DMS153 (cell line): ENCODE measurements at places on chromosomes 3 and 15.

- no peak for DNase-seq
Measured at GRCh38 chr3:32632533-32633265, 52.3 kb upstream of the CNOT10 start.

- DNase-seq: no peak
Measured at GRCh38 chr3:113771993-113772392, 25.2 kb downstream of the ATP6V1A start.

DNA sequence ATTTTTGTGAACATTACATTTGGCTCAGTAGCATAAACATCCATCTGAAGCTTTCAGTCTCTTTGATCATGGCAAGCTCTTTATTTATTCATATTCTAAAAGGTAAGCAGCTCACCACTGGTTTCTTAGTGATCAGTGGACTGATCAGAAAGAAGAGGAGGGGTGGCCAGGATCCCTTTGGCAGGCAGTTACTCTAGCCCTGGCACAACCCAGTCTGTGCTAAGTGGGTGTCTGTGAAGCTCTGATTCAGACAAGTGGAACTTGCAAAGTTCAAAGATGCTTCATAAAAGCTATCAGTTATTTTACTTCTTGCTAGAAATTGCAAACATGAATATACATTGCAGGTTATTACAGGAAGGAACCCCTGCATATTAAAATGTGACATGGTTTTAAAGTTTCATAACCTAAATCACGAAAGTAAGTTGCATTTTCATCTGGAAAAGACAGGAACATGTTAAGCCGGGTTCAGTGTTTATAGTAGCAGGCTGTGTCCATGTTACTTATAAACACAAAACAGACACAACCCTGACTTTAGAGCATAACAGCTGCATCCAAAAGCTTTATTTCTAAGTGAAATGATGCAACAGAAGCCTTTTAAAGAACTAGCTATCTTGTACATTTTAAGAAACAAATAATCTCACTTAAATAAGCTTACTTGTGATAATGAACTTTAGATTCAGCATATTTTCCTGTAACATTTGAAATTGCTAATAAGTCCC is 785.3 kb downstream of the MCTP2 start:
- no peak for DNase-seq

- no peak for DNase-seq
Measured at GRCh38 chr3:104412608-104413580, 953.8 kb upstream of the ALCAM start.

DNA sequence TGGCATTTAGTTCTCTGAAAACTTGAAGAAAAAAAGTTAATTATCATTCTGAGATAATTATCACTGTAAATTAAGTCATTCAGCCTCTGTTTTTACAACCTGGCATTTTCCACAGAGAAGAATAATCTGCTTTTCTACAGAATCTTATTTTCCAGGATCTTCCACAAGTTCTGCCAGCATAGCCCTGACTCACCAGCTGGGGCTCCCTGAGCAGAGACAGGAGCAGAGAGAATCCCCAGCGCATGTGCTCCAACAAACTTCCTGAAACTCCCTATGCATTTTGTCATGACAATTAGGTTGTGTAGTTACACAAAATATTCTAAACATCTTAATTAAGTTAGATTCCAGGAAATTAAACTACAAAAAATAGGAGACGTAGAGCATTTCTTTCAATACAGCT is 32.1 kb upstream of the TMEM207 start:
- DNase-seq: no peak

GRCh38 chr3:53234841-53235232 is 21.0 kb downstream of the TKT start:
- DNase-seq: no peak
